Glutamatergic neuron (in vitro differentiated cells): ENCODE measurements at places on chromosomes 3 and 15. TPM values are rescaled to one million over a fixed set of nuclear protein-coding genes. Genes with fewer than 3 reads are reported as not detected.

BSN gene
- total RNA-seq, result 46.9 TPM

SPSB4 gene
- total RNA-seq, result 98.4 TPM

RPLP1 gene
- total RNA-seq, result 572 TPM

DNA sequence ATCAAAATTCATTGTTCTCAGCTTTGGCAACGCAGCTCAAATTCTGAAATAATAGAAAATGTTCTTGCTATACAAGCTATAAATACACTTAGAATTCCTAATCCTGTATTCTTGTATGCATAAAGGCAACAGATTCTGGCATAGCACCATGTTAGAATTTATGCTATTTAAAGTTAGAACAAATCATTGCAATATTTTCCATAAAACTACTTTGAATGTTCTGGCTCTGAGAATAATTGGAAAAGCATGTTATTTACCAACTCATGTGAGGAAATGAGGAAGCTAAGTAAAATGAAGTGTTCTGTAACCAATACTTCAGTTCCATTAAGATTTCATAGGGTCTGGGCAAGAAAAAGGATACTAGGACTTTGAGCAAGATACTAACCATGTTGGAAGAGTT, 888.9 kb downstream of the SQOR start:
- no peak overlapping the region for H3K27ac ChIP-seq
- no peaks in the 10 kb centered on the region for H3K27me3 ChIP-seq
- DNase-seq, result no peak
- H3K4me3 ChIP-seq, result no peak overlapping the region
- no peaks in the 10 kb centered on the region for H3K36me3 ChIP-seq
- H3K4me1 ChIP-seq, result peaks cover 4% of the 10 kb centered on the region

GRCh38 chr15:70907784-70908471, 15.3 kb downstream of the LRRC49 start:
- H3K36me3 ChIP-seq, result peaks cover 22% of the 10 kb centered on the region
- H3K4me3 ChIP-seq, result no peak overlapping the region
- H3K4me1 ChIP-seq, result no peaks in the 10 kb centered on the region

DNA sequence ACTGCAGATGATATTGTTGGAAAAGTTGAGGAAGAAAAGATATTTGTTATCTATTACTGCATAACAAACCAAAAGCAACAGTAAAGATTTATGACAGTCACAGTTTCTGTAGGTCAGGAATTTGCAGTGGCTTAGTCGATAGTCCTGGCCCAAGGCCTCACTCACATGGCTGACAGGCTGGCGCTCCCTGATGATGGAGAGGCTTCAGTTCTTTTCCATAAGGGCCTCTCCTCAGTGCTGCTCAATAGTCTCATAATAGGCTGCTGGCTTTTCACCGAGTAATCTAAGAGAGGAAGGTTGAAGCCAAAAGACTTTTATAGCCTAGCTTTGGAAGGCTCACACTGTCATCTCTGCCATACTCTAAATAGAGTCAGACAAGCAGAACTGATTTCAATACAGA, 17.7 kb downstream of the IREB2 start:
- peaks cover 2% of the 10 kb centered on the region for H3K27me3 ChIP-seq
- H3K27ac ChIP-seq, result no peak overlapping the region
- peaks cover 26% of the 10 kb centered on the region for H3K4me1 ChIP-seq
- H3K4me3 ChIP-seq, result no peak overlapping the region

SLC22A13 gene
- 1.5 TPM for total RNA-seq

GRCh38 chr3:23811919-23812318, 6.2 kb downstream of the UBE2E1 start:
- H3K4me1 ChIP-seq, result peaks cover 18% of the 10 kb centered on the region
- H3K27me3 ChIP-seq, result peaks cover 7% of the 10 kb centered on the region
- peak overlapping the region; percentile 46 for H3K4me3 ChIP-seq

DNA sequence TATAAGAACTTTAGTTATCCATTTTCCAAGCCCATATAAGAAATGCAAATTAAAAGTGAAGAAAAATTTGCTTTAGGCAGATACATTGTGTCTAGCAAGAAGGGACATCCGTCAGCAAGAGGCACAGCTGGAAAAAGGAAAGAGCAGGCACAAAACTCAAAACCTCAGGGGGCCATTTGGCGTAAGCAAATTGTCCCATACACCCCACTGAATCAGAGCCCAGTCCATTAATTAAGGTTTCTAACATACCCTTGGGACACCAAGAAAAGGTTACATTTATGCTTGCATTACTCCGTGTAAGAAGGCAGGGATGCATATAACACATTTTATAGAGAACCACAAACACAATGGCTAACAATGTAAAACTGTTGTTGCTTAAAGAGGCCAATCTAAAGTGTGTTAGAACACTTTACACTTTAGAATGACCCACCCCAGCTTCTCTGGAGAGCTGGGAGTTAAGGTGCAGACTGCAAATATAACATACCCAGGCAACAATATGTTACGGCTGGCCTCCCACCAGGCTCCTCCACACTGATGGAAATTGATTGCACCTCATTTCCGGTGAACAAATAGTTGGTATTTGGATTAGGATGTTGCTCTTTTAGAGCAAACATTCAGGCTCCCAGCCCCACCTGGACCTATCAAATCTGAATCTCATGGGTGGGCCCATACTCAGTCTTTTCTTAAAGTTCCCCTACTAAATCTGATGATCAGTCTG, 23.2 kb downstream of the SEMA5B start:
- H3K4me1 ChIP-seq, result peaks cover 20% of the 10 kb centered on the region
- no peak for DNase-seq
- H3K27me3 ChIP-seq, result peaks cover 10% of the 10 kb centered on the region

- no peak overlapping the region for H3K4me3 ChIP-seq
- no peak overlapping the region for H3K27ac ChIP-seq
- DNase-seq, result no peak
- no peaks in the 10 kb centered on the region for H3K4me1 ChIP-seq
- H3K36me3 ChIP-seq, result peaks cover 5% of the 10 kb centered on the region
Measured at GRCh38 chr15:86115145-86115801, 35.6 kb downstream of the AGBL1 start.

- no peaks in the 10 kb centered on the region for H3K27me3 ChIP-seq
- no peak overlapping the region for H3K27ac ChIP-seq
- DNase-seq, result no peak
- no peaks in the 10 kb centered on the region for H3K4me1 ChIP-seq
- H3K4me3 ChIP-seq, result no peak overlapping the region
Measured at GRCh38 chr3:135368316-135368715, 573.3 kb downstream of the EPHB1 start.

CKMT1A gene
- total RNA-seq, result 15.7 TPM

CYP1A2 gene
- total RNA-seq, result not detected

GRCh38 chr15:73985101-73985873, 6.8 kb downstream of the STOML1 start:
- H3K4me1 ChIP-seq, result no peaks in the 10 kb centered on the region
- H3K27me3 ChIP-seq, result peaks cover 2% of the 10 kb centered on the region
- no peak for DNase-seq
- H3K27ac ChIP-seq, result no peak overlapping the region
- no peak overlapping the region for H3K4me3 ChIP-seq

- H3K36me3 ChIP-seq, result no peaks in the 10 kb centered on the region
- H3K4me1 ChIP-seq, result no peaks in the 10 kb centered on the region
- H3K4me3 ChIP-seq, result no peak overlapping the region
- H3K27me3 ChIP-seq, result no peaks in the 10 kb centered on the region
- DNase-seq, result no peak
Measured at GRCh38 chr15:59199626-59200465, 6.8 kb upstream of the LDHAL6B start.

DNA sequence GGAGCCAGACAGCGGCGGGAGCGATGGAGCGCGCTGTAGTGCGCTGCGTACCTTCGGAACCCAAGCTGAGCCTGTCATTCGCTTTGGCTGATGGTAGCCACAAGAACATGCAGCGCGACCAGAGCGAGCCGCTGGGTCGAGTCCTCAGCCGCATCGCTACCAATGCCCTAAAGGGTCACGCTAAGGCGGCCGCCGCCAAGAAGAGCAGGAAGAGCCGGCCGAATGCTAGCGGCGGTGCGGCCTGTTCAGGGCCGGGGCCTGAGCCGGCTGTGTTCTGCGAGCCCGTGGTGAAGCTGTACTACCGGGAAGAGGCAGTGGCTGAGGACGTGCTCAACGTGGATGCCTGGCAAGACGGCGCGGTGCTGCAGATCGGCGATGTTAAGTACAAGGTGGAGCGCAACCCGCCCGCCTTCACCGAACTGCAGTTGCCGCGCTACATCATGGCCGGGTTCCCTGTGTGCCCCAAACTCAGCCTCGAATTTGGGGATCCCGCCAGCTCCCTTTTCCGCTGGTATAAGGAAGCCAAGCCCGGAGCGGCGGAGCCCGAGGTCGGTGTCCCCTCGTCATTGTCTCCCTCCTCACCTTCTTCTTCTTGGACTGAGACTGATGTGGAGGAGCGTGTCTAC, 498 bp downstream of the PDE12 start:
- no peaks in the 10 kb centered on the region for H3K27me3 ChIP-seq
- peak; percentile 41 for DNase-seq
- peak overlapping the region; percentile 92 for H3K4me3 ChIP-seq
- H3K27ac ChIP-seq, result peak overlapping the region; percentile 99

GPR27 gene
- 4.7 TPM for total RNA-seq

GRCh38 chr3:20245781-20246180, 59.8 kb upstream of the SGO1 start:
- H3K27me3 ChIP-seq, result peaks cover 4% of the 10 kb centered on the region
- no peaks in the 10 kb centered on the region for H3K4me1 ChIP-seq
- H3K36me3 ChIP-seq, result no peaks in the 10 kb centered on the region
- no peak for DNase-seq
- H3K4me3 ChIP-seq, result no peak overlapping the region
- no peak overlapping the region for H3K27ac ChIP-seq

GRCh38 chr3:52297242-52298148, 9.9 kb downstream of the GLYCTK start:
- peak overlapping the region; percentile 55 for H3K4me3 ChIP-seq
- no peaks in the 10 kb centered on the region for H3K36me3 ChIP-seq
- H3K27me3 ChIP-seq, result peaks cover 15% of the 10 kb centered on the region
- peak overlapping the region; percentile 22 for H3K27ac ChIP-seq

GRCh38 chr3:16908016-16908807, 23.5 kb downstream of the PLCL2 start:
- H3K27ac ChIP-seq, result no peak overlapping the region
- H3K4me1 ChIP-seq, result peaks cover 52% of the 10 kb centered on the region
- DNase-seq, result no peak
- H3K36me3 ChIP-seq, result no peaks in the 10 kb centered on the region
- peaks cover 2% of the 10 kb centered on the region for H3K27me3 ChIP-seq

GREM1 gene
- total RNA-seq, result not detected

DNA sequence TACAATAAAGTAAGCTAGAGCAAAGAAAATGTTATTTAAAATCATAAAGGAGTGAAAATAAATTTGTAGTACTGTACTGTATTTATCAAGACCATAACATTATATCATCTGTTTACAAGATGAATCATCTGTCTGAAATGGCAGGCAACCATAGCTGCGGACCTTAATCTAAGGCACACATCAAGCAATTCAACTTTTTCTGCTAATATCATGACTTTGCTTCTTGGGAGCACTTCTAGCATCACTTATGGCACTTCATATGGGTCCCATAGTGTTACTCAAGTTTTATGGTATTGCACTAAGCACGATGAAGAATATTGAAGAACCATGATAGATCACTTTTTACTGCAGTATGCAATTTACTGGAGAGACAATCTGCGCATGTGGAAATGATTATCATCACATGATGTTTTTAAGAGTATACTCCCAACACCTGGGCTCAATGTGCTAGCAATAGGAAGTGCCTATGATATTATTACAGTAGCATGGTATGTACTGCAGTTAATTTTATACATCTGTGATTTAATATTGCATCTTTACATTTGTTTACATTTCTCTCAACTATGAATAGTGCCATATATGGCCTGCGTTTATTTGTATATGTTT, 137.7 kb upstream of the NECTIN3 start:
- no peaks in the 10 kb centered on the region for H3K27me3 ChIP-seq
- no peak overlapping the region for H3K27ac ChIP-seq

DNA sequence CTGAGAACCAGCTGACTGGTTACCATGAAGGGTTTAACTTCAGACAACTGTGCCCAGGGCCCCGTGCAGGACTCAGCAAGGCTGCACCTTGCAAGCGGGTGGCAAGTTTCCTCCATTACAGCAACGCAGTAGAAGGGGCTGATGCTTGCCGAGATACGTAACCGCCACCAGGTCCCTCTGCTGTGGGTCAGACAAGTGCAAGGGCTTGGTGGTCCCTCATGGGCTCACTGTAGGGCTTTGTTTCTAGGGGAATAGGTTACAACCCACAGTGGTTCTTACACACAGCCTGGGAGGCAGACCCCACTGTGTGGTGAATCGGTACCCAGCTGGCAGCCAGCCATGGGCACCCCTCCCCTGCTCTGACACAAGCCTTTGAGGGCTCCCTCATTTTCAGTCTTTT, 15.5 kb upstream of the SNRPA1 start:
- no peaks in the 10 kb centered on the region for H3K36me3 ChIP-seq
- peaks cover 7% of the 10 kb centered on the region for H3K27me3 ChIP-seq
- H3K27ac ChIP-seq, result no peak overlapping the region
- no peaks in the 10 kb centered on the region for H3K4me1 ChIP-seq
- no peak overlapping the region for H3K4me3 ChIP-seq
- DNase-seq, result no peak

GRCh38 chr3:143771939-143772338, 76.3 kb downstream of the SLC9A9 start:
- no peak for DNase-seq
- H3K27ac ChIP-seq, result no peak overlapping the region
- no peaks in the 10 kb centered on the region for H3K36me3 ChIP-seq
- no peak overlapping the region for H3K4me3 ChIP-seq
- H3K27me3 ChIP-seq, result no peaks in the 10 kb centered on the region
- no peaks in the 10 kb centered on the region for H3K4me1 ChIP-seq

UROC1 gene
- total RNA-seq, result not detected

GPR87 gene
- not detected for total RNA-seq

- H3K27me3 ChIP-seq, result no peaks in the 10 kb centered on the region
- DNase-seq, result no peak
- no peaks in the 10 kb centered on the region for H3K36me3 ChIP-seq
- no peak overlapping the region for H3K4me3 ChIP-seq
- no peak overlapping the region for H3K27ac ChIP-seq
- no peaks in the 10 kb centered on the region for H3K4me1 ChIP-seq
Measured at GRCh38 chr15:35907511-35907910, 361.5 kb upstream of the DPH6 start.

DNA sequence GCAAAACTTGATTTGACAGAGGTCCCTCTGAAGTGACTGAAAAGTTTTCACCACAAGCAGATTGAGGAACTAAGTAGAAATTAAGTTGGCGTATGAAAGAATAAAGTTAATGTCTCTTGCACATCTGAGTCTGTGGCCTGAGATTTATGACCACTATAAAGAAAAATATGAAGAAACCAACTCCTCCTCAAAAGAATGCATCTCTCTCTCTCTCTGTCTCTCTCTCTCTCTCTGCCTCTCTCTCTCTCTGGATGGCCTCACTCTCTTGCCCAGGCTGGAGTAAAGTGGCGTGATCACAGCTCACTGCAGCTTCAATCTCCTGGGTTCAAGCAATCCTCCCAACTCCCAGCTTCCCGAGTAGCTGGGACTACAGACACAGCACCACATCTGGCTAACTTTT, 55.2 kb downstream of the RPL22L1 start:
- no peak for DNase-seq
- H3K4me3 ChIP-seq, result no peak overlapping the region
- no peaks in the 10 kb centered on the region for H3K36me3 ChIP-seq
- H3K27me3 ChIP-seq, result peaks cover 11% of the 10 kb centered on the region
- H3K4me1 ChIP-seq, result peaks cover 16% of the 10 kb centered on the region

RHCG gene
- total RNA-seq, result not detected

- peak overlapping the region; percentile 52 for H3K27ac ChIP-seq
- peak overlapping the region; percentile 93 for H3K4me3 ChIP-seq
- peaks cover 13% of the 10 kb centered on the region for H3K4me1 ChIP-seq
Measured at GRCh38 chr3:129162729-129163579, 2.1 kb upstream of the ISY1 start.

ATP2B2 gene
- 31.2 TPM for total RNA-seq

IP6K1 gene
- total RNA-seq, result 44.6 TPM

SLC22A14 gene
- 0.93 TPM for total RNA-seq

GRCh38 chr3:120567370-120568201, 28.6 kb upstream of the NDUFB4 start:
- peak overlapping the region; percentile 50 for H3K4me3 ChIP-seq
- peaks cover 2% of the 10 kb centered on the region for H3K27me3 ChIP-seq
- H3K4me1 ChIP-seq, result peaks cover 18% of the 10 kb centered on the region
- no peaks in the 10 kb centered on the region for H3K36me3 ChIP-seq
